ENCODE measurements at places on chromosomes 7 and 10.
A peak's percentile ranks its signal among the peaks of the same experiment; 100 is the strongest.

- no peak for DNase-seq
Observed at GRCh38 chr10:77104459-77104980, 533.1 kb downstream of the KCNMA1 start.

- peak; percentile 30 for DNase-seq
Observed at GRCh38 chr7:45921699-45922519, 837 bp upstream of the IGFBP3 start.

DNA sequence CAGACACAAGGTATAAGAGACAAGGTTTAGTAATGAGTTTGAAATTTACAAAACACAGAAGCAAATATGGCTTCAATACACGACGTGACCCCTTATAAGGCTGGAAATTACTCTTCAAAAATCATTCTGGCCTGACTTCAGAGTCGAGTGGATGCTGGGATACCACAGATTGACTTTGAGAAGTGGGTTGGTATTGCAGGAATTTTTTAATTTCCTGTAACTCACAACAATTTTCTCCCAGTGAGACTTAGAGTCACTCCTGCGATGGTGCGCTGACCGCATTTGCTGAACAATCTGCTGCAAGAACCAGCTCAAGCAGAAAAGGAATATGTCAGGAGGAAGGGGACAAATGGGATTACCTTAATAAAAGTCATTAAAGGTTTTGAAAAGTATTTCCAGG lies 132.1 kb downstream of the EMX2 start:
- no peak for DNase-seq

DNA sequence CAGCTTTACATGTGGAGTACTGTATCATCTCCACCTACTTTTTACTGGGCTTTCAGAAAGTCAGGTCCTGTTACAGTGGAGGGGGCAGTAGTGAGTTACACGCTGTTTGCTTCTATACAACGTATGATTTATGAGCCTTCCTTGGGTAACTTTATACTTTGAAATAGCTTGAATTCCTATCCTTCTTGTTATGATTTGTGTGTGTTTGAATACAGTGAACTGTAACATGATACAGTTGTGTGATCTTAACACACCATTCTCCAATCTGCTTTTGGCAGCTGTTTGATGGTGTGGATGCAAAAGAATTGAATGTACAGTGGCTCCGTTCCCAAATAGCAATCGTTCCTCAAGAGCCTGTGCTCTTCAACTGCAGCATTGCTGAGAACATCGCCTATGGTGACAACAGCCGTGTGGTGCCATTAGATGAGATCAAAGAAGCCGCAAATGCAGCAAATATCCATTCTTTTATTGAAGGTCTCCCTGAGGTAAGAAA lies 41.7 kb downstream of the SP8 start:
- DNase-seq = no peak

DNA sequence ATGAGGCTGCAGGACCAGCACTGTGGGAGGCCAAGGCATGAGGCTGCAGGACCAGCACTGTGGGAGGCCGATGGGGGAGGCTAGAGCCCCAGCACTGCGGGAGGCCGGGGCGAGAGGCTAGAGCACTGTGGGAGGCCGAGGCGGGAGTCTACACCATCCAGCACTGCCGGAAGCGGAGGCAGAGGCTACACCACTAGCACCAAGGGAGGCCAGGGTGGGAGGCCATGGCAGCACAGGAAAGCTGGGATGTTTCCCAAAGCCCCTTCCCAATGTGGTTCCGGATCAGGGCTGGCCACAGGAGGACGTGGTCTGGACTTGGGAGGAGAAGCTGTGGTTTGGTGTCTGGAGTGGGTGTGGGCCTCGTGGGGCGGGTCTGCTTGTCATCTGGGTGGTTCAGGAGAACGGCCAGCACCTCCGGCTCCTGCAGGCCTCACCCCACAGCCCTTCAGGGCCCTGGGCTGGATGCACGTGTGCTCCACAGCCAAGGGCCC lies 43.6 kb downstream of the PDGFA start:
- no peak for DNase-seq

- DNase-seq = no peak
Observed at GRCh38 chr7:79176859-79177477, 276.5 kb downstream of the MAGI2 start.

DNA sequence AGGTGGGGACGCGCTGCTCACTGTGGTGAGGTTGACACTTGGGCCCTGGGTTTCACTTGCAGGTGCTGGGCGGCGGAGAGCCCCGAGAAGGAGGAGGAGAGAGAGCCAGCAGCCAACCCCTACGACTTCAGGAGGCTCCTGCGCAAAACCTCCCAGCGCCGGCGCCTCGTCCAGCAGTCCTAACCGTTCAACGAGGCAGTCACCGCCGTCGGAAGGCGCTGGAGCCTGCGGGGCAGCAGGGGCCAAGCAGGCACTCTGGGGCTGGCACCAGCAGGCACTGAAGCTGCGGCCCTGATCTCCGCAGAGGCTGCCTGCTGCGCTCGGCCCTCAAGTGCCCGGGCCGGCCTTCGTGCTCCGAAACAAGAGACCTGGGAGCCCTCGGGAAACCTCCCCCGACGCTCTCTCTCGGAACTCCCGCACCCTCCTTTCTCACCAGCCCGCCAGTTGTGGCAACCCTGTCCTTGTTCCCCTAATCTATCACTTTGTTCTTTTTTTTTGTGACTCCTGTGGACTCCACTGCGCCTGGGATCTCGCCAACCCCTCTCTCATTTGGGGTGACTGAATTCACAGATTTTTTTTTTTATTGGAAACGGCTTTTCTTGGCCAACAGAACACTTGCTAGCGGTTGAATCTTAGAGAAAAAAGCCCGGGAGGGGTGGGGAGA lies 4.7 kb upstream of the GAD2 start:
- no peak for DNase-seq

DNA sequence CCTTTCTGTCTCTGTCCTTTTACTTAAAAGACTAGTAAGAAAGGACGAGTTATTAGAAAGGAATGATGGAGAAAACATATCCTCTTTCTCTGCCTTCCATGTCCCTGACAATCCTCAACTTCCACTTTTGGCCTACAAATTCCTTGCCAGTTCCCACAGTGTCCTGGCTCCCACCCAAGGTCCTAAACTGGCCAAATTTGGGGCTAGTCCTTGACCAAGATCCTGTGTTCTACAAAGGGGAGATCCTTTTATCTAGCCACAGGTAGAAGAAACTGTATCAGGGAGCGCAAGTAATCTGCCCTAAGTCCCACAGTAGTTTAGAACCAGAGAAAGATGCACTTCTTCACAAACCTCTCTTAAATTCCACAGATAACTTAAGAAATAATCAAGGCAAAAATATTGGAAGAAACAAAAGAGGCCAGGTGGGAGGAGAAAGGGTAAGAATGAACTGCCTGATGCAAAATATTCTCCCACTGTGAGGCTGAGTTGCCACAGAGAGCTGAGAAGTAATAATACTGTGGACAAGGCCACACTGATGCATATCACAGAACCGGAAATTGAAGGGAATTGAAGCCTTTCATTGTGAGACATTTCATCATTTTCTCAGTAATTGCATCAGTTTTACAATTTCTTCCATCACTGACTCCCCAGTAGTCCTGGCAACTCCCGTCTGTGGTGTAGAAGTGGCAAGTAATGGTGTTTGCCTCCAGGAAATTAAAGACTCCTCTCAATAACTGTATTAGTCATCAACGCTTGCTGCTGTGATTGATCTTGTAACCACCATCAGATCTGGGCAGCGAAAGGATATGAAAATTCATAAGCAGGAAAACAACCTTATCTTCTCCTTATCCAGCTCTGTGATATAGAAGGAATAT lies 47.2 kb downstream of the DNAJC12 start:
- peak; percentile 51 for DNase-seq

DNA sequence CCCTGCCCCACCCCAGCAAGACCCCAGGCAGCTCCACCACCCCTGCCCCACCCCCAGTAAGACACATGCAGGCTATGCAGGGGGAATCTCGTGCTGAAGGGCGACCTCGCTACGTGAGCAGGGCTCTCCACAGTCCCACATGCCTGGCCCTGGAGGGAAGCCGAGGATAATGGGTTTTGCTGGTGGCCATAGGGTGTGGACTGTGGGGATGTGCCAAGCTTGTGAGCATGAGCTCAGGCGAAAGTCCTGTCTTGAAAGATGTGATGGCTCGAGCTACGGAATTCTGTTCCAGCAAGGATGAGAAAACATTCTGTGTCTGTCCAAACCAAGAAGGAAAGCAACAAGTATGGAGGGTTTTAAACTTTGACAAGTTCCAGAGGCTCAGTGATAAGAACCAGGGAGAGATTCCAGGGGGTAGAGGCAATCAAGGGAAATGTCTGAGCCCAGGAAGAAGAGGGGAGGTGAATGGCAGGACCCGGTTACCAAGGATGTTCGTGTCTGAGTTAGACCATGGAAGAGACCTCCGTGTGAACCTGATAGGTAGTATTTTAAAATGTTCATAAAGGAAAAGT lies 63.1 kb downstream of the PYROXD2 start:
- no peak for DNase-seq

- no peak for DNase-seq
Observed at GRCh38 chr7:23955145-23955544, 245.1 kb downstream of the STK31 start.

DNA sequence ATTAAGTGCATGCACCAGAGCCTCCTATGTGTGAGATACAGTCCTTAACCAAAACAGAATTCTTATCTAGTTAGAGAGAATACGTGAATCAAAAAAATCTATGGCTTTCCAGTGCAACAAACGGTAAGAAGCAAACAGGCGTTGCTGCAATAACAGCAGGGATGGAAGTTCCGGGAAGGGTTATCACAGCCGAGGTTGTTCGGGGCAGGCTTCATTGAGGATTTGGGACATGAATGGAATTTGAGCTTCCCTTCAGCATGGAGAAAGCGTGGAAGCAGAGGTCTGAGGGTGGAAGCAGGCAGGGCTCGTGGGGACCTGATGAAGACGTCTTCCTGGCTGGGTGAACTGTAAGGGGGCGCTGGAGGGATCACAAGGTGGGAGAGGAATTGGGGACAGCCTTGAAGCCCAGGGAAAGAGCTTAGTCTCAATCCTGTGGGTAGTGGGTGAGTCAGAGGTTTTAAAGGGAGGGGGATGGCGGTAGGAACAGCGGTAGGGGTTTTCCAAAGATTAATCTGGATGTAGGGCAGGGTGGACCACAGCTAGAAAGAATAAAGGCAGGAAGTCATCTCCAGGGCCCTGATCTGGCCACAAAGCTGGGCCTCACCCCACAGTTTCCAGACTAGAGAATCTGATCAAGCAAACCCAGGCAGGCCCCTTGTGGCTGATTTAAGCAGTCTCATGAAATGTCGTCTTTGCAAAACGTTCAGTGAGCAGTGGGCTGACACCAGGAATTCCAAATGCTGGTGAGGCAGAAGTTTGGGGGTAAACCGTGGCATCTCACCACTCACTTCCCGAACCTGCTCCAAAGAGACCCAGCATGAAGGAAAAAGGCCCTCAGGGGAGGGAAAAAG lies 65.1 kb downstream of the CALML3 start:
- no peak for DNase-seq

DNA sequence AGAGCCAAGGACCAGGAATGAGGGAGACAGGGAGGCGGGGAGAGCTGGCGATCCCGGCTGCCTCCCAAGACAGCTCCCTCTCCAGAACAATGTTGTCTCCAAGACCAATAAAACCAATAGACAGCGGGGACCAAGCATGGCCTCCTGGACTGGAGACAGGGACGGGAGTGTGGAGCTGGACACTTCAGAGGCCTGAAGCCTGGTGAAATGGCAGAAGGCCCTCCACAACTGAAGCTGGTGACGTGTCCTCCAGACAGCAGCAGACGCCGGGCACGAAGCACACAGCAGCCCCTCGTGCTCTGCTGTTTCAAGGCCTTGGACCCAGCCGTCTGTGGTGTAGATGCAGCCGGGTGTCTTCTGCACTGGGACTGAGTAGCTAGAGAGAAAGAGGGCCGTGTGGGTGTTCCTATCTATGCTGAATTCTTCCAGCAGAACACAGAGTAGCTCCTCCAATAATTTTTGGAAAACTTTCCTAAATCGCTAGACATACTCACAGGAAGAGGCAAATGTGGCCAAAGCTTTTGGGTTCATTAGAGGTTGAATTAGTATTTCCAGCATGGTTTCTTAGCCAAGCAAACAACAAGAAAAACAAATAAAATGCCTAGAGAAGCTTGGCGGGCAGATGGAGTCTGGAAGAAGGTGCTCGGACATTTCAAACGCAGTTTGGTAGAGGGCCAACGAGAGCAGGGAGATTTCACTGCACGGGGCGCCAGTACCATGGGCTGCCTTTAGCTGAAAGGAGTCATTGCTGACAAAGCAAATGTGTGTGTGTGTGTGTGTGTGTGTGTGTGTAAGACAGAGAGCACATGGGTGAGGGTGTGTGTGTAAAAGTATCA lies 570.4 kb downstream of the TCERG1L start:
- DNase-seq = no peak

DNA sequence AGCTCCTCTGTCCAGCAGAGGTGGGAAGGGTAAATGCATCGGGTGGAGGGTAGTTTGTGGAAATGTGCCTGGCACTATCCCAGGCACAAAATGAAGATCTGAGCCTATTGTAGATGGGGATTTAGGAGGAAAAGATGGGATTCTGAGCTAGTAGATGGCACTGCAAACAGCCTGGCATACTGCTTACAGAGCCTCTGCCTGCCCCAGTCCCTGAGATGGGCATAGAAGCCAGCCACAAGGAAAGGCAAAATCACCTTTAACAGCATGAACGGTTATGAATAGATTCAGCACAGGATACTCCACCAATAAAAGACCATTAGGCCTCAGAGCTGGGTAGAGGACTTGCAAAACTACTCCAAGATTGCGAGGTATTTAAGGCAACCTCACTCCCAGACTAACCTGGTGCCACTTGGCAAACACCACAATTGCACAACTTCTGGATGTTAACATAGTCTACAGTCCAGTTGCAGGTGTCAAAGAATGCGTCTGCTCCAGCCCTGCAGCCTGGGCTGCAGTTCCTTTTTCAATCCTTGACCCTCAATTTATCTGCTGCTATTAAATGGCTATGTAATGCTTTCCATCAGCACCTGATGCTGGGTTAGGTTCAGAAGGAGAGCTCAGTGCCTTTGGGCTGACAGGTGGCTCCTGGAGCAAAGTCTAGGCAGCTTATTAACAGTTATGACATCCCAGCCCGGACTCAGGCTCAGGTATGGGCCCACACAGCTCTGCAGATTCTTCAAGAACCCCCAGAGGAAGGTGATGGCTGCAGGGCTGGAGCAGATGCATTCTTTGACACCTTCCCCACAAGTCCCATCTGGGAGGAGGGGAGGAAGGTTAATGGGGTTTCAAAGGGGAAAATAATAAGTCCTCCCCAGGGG lies 34.0 kb downstream of the CDHR3 start:
- DNase-seq = no peak

DNA sequence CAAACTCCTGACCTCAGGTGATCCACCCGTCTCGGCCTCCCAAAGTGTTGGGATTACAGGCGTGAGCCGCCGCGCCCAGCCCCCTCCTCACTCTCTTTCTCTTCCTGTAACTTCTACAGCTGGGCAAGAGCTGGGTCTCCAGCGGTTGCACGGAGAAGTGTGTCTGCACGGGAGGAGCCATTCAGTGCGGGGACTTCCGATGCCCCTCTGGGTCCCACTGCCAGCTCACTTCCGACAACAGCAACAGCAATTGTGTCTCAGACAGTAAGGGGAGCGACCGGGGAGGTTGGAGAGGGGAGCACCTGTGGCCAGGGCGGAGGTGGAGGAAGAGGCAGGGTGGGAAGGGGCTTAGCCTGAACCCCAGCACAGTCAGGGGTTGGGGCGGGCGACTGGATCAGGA lies 41.4 kb downstream of the EPHB4 start:
- DNase-seq = no peak

GRCh38 chr10:80158598-80159127 lies 26.1 kb downstream of the PLAC9 start:
- no peak for DNase-seq
